ENCODE measurements at places on chromosomes 6 and 20. TPM values are rescaled to one million over a fixed set of nuclear protein-coding genes. Genes with fewer than 3 reads are reported as not detected.

GRCh38 chr6:97288188-97288587, 5.2 kb upstream of the MMS22L start:
- H3K36me3 ChIP-seq, result no peaks in the 10 kb centered on the region
- H3K4me3 ChIP-seq, result no peak overlapping the region
- no peaks in the 10 kb centered on the region for H3K4me1 ChIP-seq
- DNase-seq, result no peak

GRCh38 chr6:128350416-128351254, 169.8 kb downstream of the PTPRK start:
- no peaks in the 10 kb centered on the region for H3K27me3 ChIP-seq
- no peak overlapping the region for H3K27ac ChIP-seq
- H3K4me1 ChIP-seq, result peaks cover 4% of the 10 kb centered on the region
- H3K4me3 ChIP-seq, result no peak overlapping the region

DNA sequence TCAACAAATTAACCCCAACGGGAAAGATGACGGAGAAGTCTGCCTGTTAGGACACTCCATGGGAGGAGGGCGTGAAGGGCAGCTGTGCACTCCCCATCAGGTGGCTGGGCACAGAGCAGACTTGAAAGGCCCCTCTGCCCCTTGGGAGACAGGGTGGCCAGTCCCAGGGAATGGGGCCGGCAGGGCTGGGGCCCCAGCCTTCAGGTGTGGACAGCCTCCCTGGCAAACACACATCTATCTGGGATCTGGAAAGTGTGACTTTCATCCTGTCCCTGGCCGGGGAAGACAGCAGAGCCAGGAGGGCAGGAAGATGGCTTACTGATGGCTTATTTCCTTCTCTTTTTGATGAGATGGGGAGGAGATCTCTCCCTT, 4.5 kb upstream of the FRMD1 start:
- H3K4me1 ChIP-seq, result peaks cover 16% of the 10 kb centered on the region
- H3K36me3 ChIP-seq, result no peaks in the 10 kb centered on the region
- H3K27me3 ChIP-seq, result no peaks in the 10 kb centered on the region
- DNase-seq, result no peak
- H3K4me3 ChIP-seq, result no peak overlapping the region

- H3K4me1 ChIP-seq, result no peaks in the 10 kb centered on the region
- no peak for DNase-seq
- no peak overlapping the region for H3K4me3 ChIP-seq
- no peak overlapping the region for H3K27ac ChIP-seq
- no peaks in the 10 kb centered on the region for H3K27me3 ChIP-seq
- H3K36me3 ChIP-seq, result no peaks in the 10 kb centered on the region
These were observed 80.7 kb upstream of the PTPRK start for GRCh38 chr6:128601060-128601459.

The ZNF335 gene
- 14.2 TPM for total RNA-seq

- H3K36me3 ChIP-seq, result no peaks in the 10 kb centered on the region
- H3K27ac ChIP-seq, result peak overlapping the region; percentile 97
- H3K4me3 ChIP-seq, result no peak overlapping the region
- peaks cover 17% of the 10 kb centered on the region for H3K4me1 ChIP-seq
- no peak for DNase-seq
- H3K27me3 ChIP-seq, result no peaks in the 10 kb centered on the region
These were observed 2.0 kb upstream of the DDR1 start for GRCh38 chr6:30882204-30882758.

The SYCP2L gene
- total RNA-seq, result 1.5 TPM

DNA sequence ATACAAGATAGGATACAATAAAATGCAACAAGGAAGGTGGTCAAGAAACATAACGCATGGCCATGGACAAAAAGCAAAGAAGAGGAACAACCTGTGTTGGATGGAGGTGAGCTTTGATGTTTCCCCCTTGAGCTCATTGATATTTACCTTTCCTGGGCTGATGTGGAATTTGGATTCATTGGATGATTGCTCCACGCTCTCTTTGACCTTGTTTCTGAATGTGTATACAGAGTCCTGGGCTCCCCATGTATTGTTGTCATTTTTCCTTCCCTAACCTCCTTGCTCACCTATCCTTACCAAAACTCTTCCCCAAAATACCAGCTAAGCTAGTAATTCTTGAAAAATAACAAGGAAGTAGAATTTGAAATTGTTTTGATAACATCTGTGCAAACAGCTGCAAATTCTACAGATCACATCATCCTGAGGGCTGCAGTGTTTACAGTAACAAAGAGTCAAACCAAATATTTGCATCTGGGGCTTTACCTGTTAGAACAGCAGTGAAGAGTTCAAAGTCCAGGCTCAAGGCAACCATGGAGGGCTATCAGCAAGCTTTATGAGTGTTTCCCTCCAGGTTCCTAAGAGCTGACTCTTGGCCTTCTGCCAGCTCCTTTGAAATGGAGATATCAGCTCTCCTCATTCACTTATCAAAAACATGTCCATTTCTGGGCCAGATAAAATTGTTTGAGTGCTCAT, 214.3 kb upstream of the MARCKS start:
- H3K27ac ChIP-seq, result no peak overlapping the region
- no peaks in the 10 kb centered on the region for H3K36me3 ChIP-seq
- H3K4me1 ChIP-seq, result peaks cover 3% of the 10 kb centered on the region
- no peaks in the 10 kb centered on the region for H3K27me3 ChIP-seq

DNA sequence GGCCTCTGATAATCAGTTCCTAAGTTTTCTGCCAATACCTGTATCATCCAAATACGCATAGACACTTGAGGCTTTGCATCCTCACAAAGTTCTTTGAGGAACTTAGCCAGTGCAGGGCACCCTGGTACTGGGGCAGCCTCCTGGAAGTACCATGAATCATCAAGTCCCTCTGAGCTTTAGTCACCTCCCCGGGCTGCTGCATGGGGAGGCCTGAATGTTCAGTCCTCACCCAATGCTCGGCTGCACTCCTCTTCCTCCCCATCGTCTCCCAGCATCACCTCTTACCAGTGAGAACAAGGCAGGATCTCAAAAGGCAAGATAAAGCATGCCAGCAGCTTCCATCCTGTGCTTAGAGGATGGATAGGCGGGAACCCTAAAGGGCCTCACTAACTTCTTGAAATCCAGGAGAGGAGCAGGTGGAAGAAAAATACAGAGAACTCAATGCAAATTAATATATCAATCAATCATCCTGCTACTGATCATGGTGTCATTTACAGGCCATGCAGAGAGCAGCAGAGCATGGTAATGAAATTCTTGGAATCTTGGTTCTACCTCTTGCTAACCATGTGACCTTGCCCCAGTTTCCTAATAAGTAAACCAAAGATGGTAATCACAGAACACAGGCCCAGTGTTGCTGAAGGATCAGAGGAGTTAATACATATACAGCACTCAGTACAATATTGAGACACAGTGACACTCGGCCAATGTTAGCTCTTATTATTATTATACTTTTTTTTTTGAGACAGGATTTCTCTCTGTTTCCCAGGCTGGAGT, 4.7 kb upstream of the CCN6 start:
- no peaks in the 10 kb centered on the region for H3K27me3 ChIP-seq
- H3K4me1 ChIP-seq, result no peaks in the 10 kb centered on the region
- H3K36me3 ChIP-seq, result no peaks in the 10 kb centered on the region
- no peak overlapping the region for H3K27ac ChIP-seq
- H3K4me3 ChIP-seq, result no peak overlapping the region

- no peaks in the 10 kb centered on the region for H3K4me1 ChIP-seq
- H3K4me3 ChIP-seq, result no peak overlapping the region
- H3K27ac ChIP-seq, result no peak overlapping the region
- no peak for DNase-seq
- no peaks in the 10 kb centered on the region for H3K36me3 ChIP-seq
These were observed 348.9 kb upstream of the KCNQ5 start for GRCh38 chr6:72272958-72273357.

DNA sequence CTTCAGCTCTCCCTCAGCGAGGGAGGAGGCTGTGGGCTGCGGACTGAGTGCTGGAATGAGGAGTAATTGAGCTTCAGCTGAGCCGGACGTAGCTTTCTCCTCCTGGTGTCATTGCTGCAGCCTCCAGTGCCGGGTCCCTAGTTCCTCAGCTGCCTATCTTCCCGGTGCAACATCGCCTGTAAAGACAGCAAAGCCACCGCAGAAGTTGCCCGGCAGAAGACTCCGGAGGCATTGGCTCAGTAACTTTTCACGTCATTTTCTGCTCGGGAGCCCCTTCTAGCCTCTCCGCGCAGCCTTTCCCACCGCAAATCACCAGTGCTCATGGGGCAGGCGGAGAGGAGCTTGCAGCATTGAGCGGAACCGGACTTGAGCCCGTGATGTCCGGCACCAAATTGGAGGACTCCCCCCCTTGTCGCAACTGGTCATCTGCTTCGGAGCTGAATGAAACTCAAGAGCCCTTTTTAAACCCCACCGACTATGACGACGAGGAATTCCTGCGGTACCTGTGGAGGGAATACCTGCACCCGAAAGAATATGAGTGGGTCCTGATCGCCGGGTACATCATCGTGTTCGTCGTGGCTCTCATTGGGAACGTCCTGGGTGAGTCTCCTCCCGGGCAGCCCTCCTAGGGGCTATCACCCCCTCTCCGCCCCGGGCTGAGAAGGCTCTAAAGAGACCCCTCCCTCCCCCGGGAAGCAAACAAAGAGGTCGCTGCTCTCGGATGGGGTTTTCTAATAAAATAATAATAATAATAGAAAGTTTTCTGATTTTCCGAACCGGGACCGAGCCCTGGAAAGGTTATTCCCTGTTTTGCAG, at the start of gene HCRTR2:
HCRTR2 (plus strand) TSS at position 305 of the 816 bp plus-strand sequence; CDS start at position 378, 73 bp downstream.
- H3K4me1 ChIP-seq, result no peaks in the 10 kb centered on the region
- no peak within 1 kb of the TSS for H3K4me3 ChIP-seq
- H3K27me3 ChIP-seq, result no peaks in the 10 kb centered on the region

DNA sequence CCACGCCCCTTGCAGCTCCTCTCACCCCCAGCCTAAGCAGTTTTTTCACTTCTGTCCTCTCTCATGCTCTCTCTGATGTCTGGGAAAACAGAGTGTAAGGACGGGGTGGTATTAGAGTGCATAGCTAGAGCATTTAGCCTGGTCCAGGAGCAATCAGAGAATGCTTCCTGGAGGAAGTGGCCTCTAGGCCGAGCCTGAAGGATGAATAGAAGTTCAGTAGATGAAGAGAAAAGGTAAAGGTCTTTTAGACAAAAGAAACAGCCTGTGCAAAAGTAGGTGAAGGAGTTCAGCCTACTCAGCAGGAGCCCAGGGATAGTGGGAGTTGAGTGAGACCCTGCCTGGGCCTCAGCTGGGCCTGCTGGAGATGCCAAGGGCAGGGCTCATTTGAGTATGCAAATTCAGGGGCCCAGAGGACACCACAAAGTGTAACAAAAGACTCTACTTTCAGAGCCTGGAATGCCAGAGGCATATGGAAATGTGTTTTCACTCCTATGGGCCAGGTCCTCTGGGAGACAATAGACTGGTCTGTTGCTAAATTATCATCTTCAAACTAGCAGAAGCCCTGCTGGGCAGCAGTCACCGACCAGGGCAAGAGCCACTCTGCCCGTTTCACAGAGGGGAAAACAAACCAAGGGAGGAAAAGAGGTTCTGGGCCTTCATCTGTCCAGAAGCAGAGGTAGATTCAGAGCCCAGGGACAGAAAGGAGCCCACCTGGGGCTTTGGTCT, 19.7 kb upstream of the TM9SF4 start:
- H3K27me3 ChIP-seq, result no peaks in the 10 kb centered on the region
- DNase-seq, result no peak
- no peaks in the 10 kb centered on the region for H3K4me1 ChIP-seq
- H3K27ac ChIP-seq, result no peak overlapping the region
- no peaks in the 10 kb centered on the region for H3K36me3 ChIP-seq

Data from ovary (tissue), 10 donors.